ENCODE measurements at places on chromosomes 12 and 14.

- peak; percentile 26 for DNase-seq
Observed at GRCh38 chr12:30977537-30978349, 51.2 kb downstream of the TSPAN11 start.

GRCh38 chr14:69501423-69501838, 16.9 kb downstream of the PLEKHD1 start:
- peak; percentile 62 for DNase-seq

DNA sequence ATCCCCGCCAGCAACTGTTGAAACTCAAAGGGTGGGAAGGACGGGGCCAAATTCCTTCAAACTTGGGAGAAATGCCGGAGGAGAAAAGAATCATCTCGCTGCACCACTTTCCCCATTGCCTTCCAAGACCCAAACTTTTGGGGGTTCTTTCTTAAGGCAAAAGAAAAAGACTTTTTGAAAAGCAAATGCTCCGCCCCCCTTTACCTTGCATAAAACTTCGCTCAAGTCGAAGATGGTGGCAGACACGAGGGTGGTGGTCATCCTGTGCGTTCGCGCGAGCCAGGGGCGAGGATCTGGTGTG, 239 bp downstream of the ZFP36L1 start:
- no peak for DNase-seq

- DNase-seq, result no peak
Observed at GRCh38 chr14:106013879-106014376, 487.5 kb downstream of the TMEM121 start.

GRCh38 chr12:75735853-75736252, 224.4 kb upstream of the KRR1 start:
- no peak for DNase-seq

GRCh38 chr14:77238356-77238755, 32.6 kb downstream of the NGB start:
- no peak for DNase-seq

GRCh38 chr12:42386308-42386707, 60.3 kb downstream of the PPHLN1 start:
- no peak for DNase-seq

- no peak for DNase-seq
Observed at GRCh38 chr12:71472441-71472911, 32.9 kb downstream of the LGR5 start.

DNA sequence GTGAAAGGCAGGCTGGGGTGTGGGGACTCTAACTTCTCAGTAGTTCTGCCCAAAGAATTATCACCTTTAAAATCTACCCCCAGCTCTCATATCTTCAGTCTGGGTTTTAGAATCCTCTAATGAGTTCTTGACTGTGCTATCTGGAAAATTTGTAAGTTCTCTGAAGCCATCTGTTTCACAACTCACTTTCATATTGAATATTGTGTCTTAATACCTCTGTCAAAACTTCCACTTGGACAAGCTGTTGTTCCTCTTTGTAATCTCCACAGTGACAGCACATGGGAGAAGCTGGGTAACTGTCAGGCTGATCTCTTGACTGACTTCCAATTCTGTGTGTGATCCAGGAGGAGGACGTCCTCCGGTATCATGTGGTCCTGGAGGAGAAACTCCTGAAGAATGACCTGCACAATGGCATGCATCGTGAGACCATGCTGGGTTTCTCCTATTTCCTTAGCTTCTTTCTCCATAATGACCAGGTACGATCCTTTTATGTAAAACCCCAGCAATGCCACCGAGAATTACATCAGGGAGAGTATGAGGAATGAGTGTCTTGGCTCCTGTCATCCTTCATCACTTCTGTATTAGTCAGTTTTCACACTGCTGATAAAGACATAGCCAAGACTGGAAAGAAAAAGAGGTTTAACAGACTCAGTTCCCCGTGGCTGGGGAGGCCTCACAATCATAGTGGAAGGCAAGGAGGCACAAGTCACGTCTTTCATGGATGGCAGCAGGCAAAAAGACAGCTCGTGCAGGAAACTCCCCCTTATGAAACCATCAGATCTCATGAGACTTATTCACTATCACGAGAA, 111.9 kb downstream of the STAB2 start:
- no peak for DNase-seq

DNA sequence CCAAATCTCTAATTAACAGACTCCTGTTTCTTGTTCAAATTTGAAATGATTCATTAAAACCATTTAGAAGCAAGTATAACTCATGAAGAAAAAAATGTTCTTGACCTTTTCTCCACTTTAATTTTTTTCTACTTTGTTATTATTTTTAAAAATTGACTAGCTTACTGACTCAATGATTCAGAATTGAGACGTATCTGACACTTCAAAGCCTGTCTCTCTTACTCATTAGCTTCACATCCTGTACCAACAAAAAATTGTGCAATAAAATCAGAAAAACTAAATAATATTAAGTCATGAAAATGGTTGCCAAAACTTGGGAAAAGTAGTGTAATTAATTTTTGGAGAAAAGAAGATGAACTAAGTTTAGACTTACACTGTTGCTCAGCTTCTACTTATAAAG, 331.2 kb downstream of the SLC16A7 start:
- DNase-seq, result no peak

- no peak for DNase-seq
Observed at GRCh38 chr14:100056964-100057795, 8.0 kb upstream of the EVL start.

DNA sequence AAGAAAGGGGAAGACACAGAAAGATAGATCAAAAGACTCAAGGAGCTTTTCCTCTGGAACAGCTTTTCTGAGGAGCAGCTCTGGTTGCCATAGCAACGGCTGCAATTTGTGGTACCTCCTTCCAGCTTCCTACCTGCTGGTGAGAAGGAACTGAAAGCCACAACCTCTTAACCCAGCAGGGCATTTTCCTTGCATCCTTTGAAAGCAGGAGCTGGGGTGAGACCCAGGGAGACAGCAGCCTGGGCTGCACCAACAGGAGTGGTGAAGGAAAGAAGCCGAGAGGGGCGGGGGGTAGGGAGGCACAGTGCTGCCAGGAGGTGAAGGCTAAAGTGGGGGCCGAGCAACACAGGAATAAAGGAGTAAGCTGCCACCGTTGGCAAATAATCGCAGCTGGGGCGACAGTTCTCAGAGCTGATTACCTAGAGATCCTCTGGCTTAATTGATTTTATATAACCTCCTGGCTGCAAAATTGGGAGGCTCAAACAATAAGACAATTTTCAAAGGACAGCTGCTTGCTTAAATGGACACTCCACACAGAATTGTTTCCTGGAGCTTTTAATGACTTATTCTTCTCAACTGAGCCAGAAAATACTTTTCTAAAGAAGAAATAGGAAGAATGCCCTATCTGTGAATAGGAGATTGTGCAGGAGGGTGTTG, 129.4 kb downstream of the RPAP3 start:
- DNase-seq, result peak; percentile 96

GRCh38 chr14:35201066-35201465, 78.7 kb downstream of the PRORP start:
- DNase-seq, result no peak

DNA sequence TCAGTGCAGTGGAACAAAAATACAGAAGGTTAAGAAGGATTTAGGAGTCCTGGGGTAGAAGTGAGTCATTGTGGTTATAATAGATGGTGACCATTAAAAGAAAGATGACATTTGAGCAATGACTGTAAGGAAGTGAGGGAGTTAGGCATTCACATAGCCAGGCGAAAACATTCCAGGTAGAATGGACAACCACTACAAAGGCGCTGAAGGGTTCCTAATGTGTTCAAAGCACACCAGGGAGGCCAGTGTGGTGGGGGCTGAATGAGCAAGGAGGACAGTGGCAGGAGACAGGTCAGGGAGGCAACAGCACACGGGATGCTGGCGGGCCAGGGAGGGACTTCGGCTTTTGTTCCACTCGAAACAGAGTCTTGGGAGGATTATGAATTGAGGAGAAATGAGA, 129.9 kb downstream of the NPAS3 start:
- DNase-seq, result no peak

GRCh38 chr14:71119075-71119474, 211.8 kb downstream of the PCNX1 start:
- DNase-seq, result no peak

DNA sequence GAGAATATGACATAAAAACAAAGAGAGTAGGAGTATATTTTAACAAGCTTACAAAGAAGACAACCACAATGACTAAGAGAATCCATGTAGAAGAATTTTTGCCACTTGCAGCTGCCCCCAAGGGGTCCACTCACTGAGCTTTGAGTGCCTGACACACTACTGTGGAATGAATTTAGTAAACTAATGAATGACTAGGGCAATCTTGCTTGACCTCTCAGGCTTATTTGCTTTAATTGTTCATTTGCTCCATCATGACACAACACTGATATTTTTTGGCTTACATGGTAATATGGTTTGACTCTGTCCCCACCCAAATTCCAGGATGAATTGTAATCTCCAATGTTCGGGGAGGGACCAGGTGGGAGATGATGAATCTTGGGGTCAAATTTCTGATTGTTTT, 249.1 kb upstream of the FAR2 start:
- no peak for DNase-seq

DNA sequence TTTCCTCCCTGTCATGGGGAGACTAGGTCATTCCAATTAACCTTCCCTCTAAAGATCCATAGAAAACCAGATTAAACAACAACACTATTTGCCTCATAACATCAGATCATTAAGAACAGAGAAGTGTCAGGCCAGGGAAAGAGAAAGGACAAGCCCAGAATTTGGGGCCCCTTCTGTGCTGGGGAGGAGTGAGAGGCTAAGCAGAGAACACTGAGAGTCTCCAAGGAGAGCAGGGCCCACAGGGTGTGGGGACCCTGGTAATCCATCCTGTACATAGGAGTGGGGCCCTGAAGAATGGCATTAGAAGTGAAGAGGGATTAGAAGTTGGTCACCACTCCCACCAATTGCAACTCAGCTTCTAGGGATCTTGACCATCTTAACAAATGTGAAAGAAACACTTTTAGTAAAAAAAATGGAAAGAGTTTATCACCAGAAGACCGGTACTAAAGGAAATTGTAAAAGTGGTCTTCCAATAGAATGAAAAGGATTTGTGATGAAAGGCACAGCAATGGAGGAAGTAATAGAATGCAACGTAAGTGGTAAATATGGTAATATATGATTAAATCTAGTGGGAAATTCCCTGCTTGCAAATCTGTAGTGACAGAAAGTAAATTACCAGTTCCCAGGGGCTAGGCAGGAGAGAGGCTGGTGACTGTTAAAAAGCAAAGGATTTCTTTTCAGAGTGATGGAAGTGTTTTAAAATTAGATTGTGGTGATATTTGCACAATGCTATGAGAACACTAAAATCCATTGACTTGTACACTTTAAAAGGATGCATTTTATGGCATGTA, 14.0 kb upstream of the TMTC1 start:
- DNase-seq, result no peak

GRCh38 chr12:90404071-90404470, 550.9 kb downstream of the CCER1 start:
- no peak for DNase-seq

- DNase-seq, result no peak
Observed at GRCh38 chr12:132540436-132540835, 50.5 kb downstream of the FBRSL1 start.

DNA sequence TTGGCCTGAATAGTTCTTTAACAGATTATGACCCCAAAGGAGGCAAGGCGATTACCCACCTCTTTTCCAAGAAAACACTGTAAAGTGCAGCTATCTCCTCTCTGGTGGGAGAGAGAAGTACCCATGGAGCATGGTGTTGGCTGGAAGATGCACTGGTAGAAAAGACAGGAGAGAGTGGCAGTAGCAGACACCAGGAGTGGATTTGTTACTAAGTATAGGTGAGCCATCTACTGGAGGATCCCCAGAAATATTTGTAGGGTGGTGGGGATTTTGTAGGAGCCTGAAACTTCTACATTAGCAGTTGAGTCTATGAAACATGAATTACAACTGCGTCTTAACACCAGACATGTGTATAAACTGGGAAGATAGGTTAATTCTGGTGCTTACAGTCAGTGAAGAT, 148.0 kb downstream of the SLC38A4 start:
- DNase-seq, result peak; percentile 4

- DNase-seq, result no peak
Observed at GRCh38 chr12:131397493-131398181, 313.3 kb upstream of the SFSWAP start.

DNA sequence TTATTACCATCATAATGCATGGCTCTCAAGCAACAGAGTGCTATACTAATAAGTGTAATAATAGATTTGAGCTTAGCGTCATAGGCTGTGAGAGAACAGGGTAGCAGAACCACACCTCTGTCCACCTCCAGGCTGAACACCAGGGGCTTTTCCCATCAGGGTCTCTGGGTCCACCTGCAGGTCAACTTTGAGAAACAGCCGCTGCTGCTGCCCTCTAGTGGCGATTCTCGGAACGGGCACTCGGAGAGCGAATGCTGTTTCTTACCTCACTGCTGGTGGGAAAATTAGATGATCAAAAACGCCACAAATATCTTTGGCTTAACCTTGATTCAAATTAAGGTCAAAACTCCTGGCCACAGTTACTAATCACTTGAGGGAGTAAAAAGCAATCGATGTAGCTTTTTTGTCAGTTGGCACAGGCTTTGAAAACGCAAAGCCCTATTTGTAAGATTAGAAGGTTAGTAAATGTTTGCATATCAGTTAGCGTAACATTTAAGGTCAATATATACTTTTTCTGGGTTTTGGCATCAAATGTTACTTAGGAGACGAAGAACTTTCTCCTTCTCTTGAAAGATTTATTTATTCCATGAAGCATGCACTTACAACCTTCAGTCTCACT, 127.9 kb upstream of the TMEM132D start:
- peak; percentile 33 for DNase-seq

GRCh38 chr14:61565836-61566536, 129.3 kb upstream of the HIF1A start:
- DNase-seq, result no peak

DNA sequence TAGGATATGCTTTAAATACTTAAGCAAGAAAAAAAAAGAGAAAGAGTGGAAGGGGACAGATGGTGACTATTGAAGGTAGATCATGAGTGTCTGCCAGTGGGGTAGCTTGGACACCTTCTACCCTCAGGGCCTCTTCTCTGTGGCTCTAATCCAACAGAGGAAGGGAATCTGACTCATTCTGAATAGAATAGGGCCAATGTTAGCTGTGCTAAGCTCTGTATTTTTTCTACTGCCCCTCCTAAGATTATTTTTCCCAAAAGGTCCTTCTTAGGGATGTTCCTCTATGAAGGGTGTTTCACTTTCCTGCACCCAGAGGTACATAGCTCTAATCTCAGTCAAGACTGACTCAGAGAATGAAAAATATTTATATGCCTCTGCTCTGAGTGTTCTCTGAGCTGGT, 25.6 kb downstream of the UNC79 start:
- no peak for DNase-seq

- no peak for DNase-seq
Observed at GRCh38 chr14:58763210-58763609, 125.4 kb downstream of the DACT1 start.
